ENCODE measurements at places on chromosomes 7 and 10.

- DNase-seq = no peak
Observed at GRCh38 chr7:135707570-135707966, 20.4 kb downstream of the SLC13A4 start.

DNA sequence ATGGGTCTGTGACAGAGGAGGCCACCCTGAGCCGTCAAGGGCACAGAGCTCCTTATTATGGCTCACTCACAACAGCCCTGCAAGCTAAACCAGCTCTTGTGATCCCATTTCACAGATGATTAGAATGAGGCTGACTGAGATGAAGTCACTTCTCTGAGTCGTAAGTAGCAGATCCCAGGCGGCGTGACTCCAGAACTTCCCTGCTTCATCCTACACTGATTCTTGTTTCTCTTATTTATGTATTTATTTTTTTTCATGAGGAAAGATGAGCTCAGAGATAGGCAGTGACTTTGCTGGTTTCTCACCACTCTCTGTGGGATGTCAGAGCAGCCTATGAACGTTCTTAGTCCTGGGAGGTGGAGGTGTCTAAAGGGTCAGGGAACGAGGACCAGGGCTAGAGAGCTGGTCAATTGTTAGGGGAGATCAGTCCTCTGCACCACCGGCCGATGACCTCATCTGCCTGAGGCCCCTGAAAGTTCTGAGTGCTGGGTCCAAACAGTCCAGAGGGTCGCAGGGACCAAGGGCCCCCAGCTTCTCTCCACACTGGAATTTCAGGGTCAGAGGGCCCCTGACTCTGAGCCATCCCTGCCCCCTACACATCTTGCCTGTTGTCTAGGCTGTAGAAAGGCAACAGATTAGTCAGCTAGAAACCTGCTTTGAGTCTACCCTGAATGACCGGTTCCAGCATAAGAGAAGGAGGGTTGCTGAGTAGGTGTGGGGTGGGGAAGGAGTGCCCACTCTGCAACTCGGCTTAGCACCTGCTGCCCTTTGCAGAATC, 17.9 kb downstream of the CLRN3 start:
- no peak for DNase-seq

DNA sequence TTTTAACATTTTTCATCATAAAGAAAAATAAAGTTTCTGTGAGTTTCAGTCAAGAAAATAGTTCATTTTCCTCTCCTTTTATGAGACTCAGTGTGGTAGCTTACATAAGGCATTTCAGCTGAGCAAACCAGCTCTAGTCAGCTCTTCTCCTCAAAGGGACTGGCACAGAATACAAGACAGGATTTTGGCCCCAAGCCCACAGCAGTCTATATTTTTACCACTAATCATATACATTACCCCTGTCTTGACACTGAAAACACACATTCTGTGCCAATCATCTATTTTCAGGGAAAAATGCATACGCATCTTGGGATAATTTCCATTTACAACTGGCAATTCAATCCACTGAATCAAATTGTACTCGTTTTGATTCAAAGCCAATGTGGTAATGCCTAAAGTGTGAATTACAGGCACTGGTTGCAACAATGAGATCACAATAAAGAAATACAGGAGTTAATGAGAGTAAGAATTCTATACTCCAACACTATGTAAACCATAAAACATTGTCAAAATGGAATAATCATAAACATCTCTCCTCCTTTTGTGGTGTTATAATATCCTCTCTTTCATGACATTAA, 186.4 kb downstream of the CACNA2D1 start:
- no peak for DNase-seq

- DNase-seq = no peak
Observed at GRCh38 chr7:3283130-3283704, 17.8 kb upstream of the SDK1 start.

DNA sequence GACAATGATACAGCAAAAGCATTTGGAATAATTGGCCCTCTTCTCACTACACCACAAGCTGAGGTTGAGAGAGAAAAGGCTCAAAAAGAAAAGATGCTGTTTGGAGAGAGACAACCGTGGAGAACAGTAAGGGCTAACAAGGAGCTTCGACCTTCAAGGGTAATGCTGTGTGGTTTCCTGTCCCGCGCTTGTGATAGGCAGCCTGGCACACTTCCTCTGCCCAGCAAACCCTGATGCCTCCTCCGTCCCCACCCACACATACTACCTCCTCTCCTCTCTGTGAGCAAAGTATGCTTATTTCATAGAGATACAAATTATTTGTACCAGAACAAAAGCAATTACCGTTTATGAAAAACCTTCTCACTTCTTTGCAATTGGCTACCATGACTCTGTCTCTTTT, 755.4 kb downstream of the KCNMA1 start:
- no peak for DNase-seq

- DNase-seq = no peak
Observed at GRCh38 chr7:106957766-106958165, 86.7 kb upstream of the PRKAR2B start.

DNA sequence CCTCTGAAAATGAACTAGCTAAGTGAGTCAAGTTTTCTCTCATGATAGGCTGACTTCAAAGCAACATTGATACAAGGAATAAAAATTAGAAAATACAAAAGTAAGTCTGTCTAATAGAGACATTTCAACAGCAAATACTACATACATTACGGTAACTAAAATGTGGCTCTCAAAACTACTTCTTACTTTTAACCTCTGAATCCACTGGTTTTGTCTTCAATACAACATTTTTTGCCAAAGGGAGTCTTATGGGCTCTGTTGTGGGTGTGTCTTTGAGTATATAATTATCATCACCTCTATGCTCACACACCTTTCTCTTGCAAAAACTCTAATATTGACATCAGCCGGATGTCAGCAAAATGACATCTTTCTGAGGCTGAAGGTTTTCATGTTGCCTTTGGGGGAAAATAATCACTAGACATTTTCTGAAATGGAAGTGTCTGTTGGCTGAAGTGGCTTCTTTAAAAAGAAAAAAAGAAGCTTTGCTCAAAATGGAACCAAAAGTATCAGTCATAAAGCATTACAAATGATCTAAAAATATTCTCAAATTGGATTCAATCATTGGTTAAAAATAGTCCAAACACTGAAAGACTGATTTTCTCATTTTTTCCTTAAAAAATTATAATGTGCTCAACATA, 41.8 kb upstream of the FAM133B start:
- DNase-seq = no peak

- no peak for DNase-seq
Observed at GRCh38 chr7:127710635-127711034, 58.6 kb downstream of the SND1 start.

- DNase-seq = no peak
Observed at GRCh38 chr10:124096494-124096893, 3.1 kb upstream of the CHST15 start.

DNA sequence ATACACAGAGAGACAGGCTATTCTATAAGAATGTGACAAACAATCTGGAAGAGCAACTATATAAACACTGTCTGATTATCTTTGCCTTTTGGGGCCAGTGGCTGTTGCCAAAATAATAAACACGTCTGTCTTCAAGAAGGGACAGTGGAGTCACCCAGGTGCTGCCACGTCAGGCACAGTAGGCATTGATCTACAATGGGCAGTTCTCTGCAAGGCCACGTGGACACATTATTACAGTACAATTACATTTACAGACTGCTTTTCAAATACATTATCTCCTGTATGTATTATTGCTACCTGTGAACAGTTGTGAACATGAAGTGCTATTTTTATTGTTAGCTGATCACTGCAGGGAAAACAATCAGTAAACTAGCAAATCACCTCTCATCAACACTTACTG, 14.0 kb downstream of the DNMBP start:
- no peak for DNase-seq

GRCh38 chr7:145488816-145489215, 627.8 kb upstream of the CNTNAP2 start:
- DNase-seq = no peak

DNA sequence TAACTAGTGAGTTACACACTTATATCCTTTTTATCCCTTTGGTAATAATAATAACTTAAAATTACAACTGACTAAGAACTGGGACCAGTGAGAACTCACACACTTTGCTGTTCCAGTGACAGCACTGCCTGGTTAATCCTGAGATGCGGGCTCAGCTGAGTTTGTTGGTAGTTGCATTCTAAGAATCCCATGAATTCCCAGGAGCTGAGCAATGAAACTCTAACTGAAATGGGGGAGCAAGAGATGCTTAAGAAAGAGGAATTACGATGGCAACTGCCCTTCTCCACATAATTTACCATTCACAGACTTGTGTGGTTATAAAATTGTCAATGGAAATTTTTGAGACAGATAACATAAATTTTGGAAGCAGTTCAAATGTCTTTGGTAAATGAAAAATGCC, 659.4 kb downstream of the MAGI2 start:
- no peak for DNase-seq

- no peak for DNase-seq
Observed at GRCh38 chr7:108266491-108266890, 136.3 kb upstream of the LAMB4 start.

- no peak for DNase-seq
Observed at GRCh38 chr7:86778271-86778670, 134.6 kb downstream of the GRM3 start.

DNA sequence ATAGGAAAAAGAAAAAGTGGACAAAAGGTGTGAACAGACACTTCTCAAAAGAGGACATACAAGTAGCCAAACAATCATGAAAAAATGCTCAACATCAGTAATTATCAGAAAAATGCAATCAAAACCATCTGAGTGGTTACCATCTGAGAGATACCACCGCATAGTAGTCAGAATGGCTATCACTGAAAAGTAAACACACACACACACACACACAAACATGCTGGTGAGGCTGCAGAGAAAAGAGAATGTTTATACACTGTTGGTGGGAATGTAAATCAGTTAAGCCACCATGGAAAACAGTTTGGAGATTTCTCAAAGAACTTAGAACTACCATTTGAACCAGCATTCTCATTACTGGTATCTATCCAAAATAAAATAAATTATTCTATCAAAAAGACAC, 145.7 kb downstream of the CYP26A1 start:
- no peak for DNase-seq

GRCh38 chr7:12985752-12986151, 298.3 kb downstream of the ARL4A start:
- no peak for DNase-seq

DNA sequence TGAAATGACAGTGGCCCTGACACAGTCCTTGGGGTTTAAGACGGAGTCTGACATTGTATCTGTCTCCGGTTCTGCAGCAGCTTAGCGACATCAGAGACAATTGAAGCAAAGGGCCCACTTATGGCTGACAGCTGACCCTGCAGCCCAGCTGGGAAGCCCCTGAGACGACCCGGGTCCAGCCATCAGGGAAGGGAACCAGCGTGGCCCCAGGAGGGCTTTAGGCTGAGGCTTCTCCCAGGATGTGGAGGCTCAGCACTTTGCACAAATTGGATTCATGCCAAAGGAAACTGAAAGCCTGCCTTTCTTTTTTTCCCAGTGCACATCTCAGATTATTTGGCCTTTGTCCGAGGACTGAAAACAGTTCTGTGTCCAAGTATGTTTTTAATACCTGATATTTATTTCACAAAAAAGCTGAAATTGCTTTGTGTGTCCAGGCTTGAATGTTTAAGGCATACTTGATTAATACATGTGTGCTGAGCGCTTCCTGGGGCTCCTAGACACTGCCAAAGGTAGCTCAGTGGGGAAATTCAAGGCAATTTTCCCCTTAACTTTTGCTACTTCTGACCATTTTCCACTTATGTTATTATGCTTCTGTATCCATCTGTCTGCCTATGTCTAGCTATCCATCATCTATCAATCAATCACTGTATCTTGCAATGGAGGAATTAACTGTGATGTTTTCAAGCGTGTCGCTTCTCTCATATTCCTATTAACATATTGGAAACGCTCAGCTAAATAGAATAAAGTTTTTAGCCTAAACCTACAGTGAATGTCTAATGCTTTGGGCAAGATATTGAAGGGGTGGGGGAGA, 34.8 kb downstream of the KLF6 start:
- no peak for DNase-seq

- DNase-seq = no peak
Observed at GRCh38 chr7:111255576-111255975, 164.6 kb downstream of the LRRN3 start.

- no peak for DNase-seq
Observed at GRCh38 chr7:157139810-157140510, 1.2 kb downstream of the UBE3C start.

DNA sequence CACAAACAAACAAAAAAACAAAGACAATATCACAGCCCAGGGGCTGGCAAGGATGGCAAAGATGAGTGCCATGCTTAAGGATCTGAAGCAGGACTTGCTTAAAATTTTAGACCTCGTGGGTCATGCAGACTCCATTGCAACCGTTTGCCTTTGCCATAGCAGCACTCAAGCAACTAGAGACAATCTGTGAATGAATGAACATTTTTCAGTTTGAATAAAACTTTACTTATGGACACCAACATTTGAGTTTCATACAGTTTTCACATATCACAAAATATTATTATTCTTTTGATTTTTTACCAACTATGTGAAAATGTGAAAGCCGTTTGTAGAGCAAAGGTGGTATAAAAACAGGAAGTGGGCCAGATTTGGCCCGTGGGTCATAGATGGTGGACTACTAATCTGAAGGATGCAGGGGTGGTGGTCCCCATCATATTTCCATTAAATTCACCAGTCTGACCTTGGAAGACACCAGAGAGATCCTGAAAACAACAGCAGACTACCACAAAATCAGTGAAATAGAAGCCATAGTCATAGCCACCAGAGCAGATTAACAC, 8.3 kb upstream of the RBM17 start:
- DNase-seq = no peak

DNA sequence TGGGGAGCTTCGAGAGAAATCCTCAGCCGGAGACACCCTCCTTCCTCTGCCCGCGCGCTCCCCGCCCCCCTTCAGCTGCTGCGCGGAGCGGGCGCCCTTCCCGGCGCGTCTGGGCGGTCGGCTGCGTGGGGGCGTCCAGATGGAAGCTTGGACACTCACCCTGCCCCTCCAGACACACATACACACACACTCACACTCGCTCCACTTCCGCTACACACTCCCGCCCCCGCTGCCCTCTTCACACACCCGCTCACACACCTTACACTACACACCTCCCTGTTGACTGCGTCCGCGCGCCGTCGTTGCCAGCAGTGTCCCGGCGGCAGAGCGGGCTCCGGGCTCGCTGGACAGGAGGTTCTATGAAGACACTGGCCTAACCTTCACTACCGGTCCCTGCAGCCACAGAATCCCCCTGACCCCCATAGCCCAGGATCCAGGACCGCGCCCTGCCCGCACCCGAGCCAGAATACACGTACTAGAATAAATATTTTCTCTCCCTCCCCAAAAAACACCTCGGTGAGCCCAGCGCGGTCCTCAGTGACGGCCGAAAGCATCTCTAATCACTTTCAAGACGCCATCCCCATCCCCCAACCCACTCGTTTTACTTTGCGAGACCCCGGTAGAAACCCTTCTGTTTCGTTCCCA, 1.1 kb upstream of the EGR2 start:
- peak; percentile 6 for DNase-seq

GRCh38 chr7:69951458-69951857, 353.2 kb downstream of the AUTS2 start:
- no peak for DNase-seq
